Activated CD4-positive, alpha-beta T cell treated with anti-CD3 and anti-CD28 coated beads, Interleukin-2, amount 50 U/mL, for 24 hours (primary cell): ENCODE measurements at places on chromosomes 11 and 22.

GRCh38 chr11:26992031-26992541 lies 1.8 kb upstream of the FIBIN start:
- no peak for DNase-seq

DNA sequence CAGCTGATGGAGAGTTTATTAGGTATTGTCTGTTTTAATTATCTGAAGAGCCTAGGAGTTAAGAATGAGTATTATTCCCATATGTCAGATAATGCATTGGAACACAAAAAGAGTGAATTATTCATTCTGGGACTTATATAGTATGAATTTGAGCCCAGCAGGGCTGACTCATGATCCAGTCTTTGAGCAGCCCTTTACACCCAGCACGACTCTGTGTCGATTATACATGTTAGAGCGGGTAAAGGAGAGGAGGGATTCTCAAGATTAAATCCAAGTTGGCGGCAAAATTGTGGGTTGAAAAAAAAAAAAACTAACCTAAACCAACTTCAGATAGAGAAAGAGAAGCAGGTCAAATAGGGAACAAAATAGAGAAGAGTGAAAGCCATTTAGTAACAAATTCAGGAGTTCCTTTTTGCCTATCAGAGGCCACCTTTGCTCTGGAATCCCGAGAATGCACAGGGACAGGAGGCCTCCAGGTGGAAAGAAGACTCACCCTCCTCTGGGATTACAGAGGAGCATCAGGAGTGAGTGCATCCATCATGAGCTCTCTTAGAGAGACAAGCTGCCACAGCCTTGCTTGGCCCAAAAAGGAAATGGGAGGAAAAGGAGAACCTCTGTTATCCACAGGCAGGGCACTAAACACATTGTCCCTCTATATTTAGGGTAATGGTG lies 3.1 kb downstream of the MRGPRX1 start:
- no peak for DNase-seq

DNA sequence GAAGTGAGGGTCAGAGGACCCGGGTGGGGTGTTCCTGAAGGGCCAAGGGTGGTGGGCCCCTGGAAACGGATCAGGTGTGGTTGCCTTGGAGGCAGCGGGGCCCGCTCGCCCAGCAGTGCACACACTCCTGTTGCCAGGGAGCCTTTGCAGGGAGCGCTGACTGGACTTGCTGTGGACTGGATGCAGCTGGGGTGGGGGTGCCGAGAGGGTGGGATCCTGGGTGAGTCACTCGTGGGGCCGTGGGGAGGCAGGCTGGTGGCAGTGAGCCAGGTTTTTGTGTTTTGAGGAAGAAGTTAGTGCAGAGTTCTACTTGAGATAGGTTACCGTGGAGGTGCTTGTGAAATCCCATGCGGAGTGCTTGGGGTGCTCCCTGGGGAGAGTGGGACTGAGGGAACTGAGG lies 1.3 kb downstream of the MRPL23 start:
- DNase-seq = no peak

DNA sequence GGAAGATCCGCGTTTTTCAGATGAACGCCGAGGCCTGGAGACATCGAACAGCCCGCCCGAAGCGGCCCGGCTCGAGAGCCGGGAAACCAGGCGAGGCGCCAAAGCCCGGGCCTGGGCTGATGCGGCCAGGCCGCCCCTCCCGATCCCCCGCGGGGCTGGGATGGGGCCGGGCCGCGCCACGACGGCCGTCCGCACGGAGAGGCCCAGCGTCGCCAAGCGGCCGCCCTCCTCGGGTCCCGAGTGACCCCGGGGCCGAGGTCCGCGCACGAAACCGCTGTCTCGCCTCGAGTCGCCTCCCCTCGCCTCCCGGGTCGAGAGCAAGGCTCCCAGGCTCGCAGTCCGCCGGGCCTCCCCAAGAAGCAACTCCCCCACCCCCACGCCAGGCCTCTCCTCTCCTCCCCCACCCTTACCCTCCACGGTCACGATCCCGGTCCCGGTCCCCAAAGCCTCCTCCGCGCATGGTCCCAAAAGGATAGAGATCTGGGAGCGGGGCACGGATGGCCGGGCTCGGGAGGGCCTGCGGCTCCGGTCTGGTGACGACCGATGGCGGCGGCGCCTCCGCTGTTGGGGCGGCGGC lies 482 bp downstream of the DDX17 start:
- DNase-seq = peak; percentile 59

GRCh38 chr11:66727282-66728037 lies 1.6 kb downstream of the SPTBN2 start:
- DNase-seq = no peak

- DNase-seq = no peak
Measured at GRCh38 chr11:117620086-117620485, 176.9 kb downstream of the DSCAML1 start.

DNA sequence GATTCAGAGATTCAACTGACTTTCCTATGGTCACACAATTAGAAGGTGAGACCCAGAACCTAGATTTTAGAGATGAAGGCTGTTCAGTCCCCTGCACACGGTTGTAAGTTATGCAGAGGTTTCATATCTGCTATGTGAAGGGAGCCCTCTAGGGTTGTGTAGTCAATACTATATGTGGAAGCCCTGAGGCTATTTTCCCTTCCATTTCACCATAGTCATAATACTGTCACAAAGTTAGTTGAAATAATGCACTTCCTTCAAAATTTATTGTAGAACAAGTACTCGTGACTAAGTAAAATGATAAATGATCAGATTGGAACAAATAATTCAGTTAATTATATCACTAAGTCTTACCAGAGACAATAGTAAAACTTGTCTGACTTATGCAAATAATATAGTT lies 48.8 kb downstream of the ENDOD1 start:
- no peak for DNase-seq

DNA sequence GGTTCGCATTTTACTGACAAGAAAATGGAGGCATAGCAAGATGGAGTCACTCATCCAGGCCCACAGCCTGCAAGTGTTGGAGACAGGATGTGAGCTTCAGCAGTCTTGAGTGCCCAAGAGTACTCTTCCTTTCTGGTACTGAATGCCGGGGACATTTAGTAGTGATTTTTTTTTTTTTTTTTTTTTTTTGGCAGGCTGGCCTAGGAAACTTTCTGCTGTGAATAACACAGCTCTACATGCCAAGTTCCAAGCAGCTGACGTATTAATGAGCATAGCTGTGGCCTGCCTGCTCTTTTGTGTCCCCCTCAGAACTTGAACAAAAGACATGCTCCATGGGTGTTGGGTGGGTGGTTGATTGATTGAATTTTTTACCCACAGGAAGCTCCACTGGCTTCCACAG lies 195.5 kb upstream of the CADM1 start:
- no peak for DNase-seq

DNA sequence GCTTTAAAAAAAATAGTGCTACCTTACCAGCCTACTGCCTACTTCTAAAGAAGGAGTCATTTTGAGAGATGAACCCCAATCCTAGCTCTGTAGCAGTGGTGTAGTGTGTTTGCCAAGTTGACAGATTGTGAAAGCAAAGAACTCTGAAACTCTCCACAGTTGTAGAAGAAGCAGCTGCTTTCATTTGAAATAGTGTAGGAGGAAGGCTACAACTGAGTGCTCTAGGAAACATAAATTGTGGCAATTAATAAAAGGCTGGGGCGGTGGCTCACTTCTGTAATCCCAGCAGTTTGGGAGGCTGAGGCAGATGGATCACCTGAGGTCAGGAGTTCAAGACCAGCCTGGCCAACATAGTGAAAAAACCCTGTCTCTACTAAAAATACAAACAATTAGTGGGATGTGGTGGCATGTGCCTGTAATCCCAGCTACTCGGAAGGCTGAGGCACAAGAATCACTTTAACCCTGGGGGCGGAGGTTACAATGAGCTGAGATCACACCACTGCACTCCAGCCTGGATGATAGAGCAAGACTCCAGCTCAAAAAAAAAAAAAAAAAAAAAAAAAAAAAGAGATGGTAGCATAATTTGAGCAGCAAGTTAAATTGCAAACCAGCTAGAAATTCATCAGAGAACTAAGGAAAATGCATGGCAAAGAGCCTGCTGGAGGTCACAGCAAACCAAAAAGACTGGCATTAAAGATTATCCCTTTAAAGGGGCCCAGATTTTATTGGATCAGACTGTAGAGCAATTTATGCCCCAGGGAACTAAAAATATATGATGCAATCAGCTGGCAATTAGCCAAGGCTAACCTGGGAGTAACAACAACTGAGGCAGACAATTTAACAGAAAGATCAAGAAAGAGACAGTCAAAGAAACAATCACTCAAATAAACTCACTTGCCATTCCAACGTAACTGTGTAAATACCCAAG lies 112.6 kb downstream of the LUZP2 start:
- DNase-seq = no peak

- DNase-seq = no peak
Measured at GRCh38 chr11:69501891-69502860, 20.7 kb downstream of the LINC01488 start.

GRCh38 chr22:37514526-37515051 lies 4.6 kb downstream of the CARD10 start:
- DNase-seq = no peak

- DNase-seq = no peak
Measured at GRCh38 chr11:99037057-99037456, 16.3 kb downstream of the CNTN5 start.

DNA sequence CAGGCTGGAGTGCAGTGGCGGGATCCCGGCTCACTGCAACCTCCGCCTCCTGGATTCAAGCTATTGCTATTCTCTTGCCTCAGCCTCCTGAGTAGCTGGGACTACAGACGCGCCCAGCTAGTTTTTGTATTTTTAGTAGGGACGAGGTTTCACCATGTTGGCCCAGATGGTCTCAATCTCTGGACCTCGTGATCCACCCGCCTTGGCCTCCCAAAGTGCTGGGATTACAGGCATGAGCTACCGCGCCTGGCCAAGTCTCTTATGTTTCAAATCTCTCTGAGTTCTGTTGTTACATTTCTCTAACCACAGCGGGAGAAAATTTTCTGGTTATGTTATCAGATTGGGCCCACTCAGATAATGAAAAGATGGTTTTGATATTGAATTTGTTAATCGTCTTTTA lies 10.1 kb downstream of the CEP57 start:
- DNase-seq = no peak

- no peak for DNase-seq
Measured at GRCh38 chr22:43047605-43048004, 32.7 kb upstream of the PACSIN2 start.

GRCh38 chr11:2402106-2402505 lies 1.6 kb downstream of the TSSC4 start:
- DNase-seq = no peak

- no peak for DNase-seq
Measured at GRCh38 chr11:131108760-131109159, 192.5 kb upstream of the SNX19 start.
